ENCODE measurements at places on chromosomes 16 and 17. TPM values are rescaled to one million over a fixed set of nuclear protein-coding genes. Genes with fewer than 3 reads are reported as not detected.

ABCC11 gene
- total RNA-seq = 0.26 TPM

GRCh38 chr16:2787961-2788360 lies 601 bp upstream of the PRSS33 start:
- DNase-seq = no peak

ZPBP2 gene
- 0.49 TPM for total RNA-seq

CCL23 gene
- total RNA-seq = not detected

DNA sequence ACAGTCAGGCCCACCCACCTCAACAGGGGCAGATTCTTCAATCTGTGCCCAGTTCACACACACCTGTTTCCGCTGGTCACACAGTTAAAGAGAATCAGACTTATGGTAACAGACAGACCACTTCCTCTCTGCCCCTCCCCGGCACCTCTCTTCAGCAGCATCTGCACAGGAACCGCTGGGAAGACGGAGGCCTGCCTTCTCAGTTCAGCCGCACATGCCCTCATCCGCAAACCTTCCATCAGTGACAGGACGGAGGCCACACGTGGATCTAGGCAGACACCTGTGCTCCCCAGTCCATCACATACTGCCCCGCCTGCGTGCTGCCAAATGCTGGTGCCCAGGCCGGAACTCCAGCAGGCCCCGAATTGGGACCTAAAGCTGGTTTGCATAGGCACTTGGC lies 10.3 kb downstream of the PHB1 start:
- no peak for DNase-seq

- DNase-seq = no peak
Observed at GRCh38 chr17:45948498-45948880, 50.6 kb upstream of the STH start.

DNA sequence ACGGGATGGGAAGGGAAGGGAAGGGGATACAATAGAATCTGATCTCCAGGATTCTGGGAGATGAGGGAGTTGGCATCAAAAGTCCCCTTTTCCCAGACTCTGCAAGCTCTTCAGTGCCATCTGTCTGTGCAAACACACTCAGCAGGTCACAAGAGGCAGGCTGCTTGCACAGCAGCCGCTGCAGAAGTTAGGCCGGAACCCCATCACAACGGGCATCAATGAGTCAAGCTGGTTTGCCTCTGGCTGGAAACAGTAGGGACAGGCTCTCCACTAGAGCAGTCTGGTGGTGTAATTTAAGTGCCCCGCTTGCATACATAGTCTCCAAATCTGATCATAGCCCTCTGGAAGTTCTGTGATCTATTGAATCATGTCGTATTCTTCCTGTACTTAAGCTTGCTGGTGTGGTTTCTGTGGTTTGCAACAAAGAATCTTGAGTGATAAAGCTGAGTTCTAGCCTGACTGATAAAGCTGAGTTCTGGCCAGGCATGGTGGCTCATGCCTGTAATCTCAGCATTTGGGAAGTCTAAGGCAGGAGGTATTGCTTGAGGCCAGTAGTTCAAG lies 33.7 kb upstream of the KDM8 start:
- peak; percentile 34 for DNase-seq

Data from naive thymus-derived CD8-positive, alpha-beta T cell (primary cell).